ENCODE measurements at places on chromosomes 7 and 10. TPM values are rescaled to one million over a fixed set of nuclear protein-coding genes. Genes with fewer than 3 reads are reported as not detected.

The NUTM2E gene
- total RNA-seq: not detected

The CRHR2 gene
- 1.1 TPM for total RNA-seq

The TWIST1 gene
- 8.6 TPM for total RNA-seq

The RAB19 gene
- total RNA-seq: 0.92 TPM

The CFAP70 gene
- 4.3 TPM for total RNA-seq

- H3K4me3 ChIP-seq: no peak overlapping the region
- peak; percentile 57 for DNase-seq
- no peaks in the 10 kb centered on the region for H3K27me3 ChIP-seq
- peaks cover 12% of the 10 kb centered on the region for H3K4me1 ChIP-seq
- H3K27ac ChIP-seq: no peak overlapping the region
These were observed 14.7 kb downstream of the MMRN2 start for GRCh38 chr10:86942441-86943315.

DNA sequence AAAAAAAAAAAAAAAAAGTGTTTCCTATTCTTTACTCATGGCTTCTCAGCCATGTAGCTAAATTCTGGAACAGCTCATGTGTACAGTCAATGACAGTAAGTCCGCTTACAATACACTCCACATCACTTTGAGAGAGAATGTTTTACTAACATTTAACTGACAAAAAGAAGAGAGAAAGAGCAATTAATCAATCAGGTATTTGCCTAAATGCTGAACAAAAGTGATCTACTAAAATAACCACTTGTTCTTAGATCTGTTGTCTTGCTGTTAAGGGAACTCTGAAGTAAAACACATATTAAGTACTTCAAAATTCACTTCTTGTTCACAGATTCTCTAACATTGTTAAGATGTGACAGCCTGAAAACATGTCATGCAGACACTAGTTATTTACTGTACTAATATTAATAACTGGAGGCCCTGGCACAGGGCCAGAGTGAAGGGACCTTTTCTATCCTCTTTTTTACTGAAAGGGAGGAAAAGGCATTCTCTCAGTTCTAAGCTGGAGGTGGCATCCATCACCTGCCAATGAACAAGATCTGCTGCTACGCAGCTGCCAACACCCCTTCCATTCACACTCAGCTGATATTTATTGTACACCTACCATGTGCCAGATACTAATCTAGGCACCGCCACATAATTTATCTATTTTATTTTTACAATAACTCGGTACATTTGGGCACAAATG, 72.6 kb downstream of the AHR start:
- H3K36me3 ChIP-seq: no peaks in the 10 kb centered on the region
- H3K27ac ChIP-seq: no peak overlapping the region
- peaks cover 21% of the 10 kb centered on the region for H3K4me1 ChIP-seq
- DNase-seq: peak; percentile 30
- no peak overlapping the region for H3K4me3 ChIP-seq

- H3K4me1 ChIP-seq: peaks cover 2% of the 10 kb centered on the region
- no peak overlapping the region for H3K27ac ChIP-seq
- DNase-seq: no peak
- H3K27me3 ChIP-seq: no peaks in the 10 kb centered on the region
- no peaks in the 10 kb centered on the region for H3K36me3 ChIP-seq
These were observed 31.7 kb downstream of the SYPL1 start for GRCh38 chr7:106080300-106080987.

DNA sequence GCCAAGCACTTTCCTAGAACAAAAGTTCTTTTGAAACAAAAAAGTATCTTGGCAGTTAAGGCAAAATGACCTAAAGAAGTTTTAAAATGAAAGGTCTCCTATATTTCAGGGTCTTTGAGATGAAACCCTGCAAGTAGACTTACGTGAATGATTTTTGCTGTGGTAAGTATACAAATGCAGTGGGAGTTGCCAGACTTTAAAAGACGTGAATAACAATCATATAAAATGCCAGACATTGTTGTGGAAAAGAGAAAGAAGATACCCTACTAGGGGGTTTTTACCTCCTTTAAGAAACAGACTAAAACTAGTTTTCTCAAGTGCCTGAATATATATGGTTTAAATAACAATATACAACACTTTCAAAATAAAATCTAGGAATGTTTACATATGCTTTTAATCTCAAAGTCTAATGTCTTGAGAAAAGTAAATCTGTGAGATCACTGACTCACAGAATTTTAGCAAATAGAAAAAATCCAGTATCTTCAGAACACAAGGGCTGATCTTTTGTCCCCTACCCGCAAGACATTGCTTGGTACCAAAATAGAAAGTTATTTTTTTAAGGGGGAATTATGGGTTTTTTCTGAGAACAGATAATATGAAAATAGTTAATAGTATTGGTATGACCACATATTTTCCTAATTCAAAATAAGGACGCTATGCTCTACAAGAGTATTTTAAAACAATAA, 29.5 kb downstream of the LRRC17 start:
- H3K27ac ChIP-seq: peak overlapping the region; percentile 52
- DNase-seq: no peak
- H3K27me3 ChIP-seq: no peaks in the 10 kb centered on the region
- H3K4me1 ChIP-seq: peaks cover 13% of the 10 kb centered on the region
- H3K36me3 ChIP-seq: no peaks in the 10 kb centered on the region

DNA sequence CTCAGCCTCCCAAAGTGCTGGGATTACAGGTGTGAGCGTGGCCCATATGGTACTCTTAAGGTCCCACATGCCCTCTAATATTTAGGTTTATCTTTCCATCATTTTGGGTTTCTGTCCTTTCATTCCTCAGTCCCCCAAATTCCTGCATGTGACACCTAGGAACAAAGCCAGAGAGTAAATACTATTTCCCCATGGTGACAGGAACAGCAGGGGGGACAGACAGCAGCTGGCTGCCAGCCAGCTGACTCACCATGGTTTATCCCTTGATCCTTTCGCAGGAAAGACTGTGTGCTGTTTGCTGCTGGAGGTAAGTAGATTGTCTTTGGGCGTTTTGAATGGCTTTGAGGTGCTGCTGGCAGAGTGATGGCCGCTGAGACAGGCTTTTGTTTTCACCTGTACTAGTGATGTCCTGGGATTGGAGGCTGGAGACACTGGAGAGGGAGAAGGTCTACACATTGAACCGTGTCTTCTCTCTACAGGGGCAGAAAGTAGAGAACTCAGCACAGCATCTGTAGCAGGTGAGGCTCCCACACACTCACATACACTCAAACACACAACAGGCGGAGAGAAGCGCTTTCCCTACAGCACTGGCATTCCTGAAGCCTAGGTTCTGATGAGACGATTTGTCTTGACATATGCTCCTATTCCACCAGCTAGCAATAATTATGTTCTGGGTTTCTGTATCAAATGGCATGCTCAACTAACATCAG, 83.7 kb upstream of the EFCAB10 start:
- no peaks in the 10 kb centered on the region for H3K27me3 ChIP-seq
- H3K4me3 ChIP-seq: no peak overlapping the region
- H3K27ac ChIP-seq: no peak overlapping the region
- H3K36me3 ChIP-seq: no peaks in the 10 kb centered on the region
- no peak for DNase-seq

GRCh38 chr7:10875080-10875479, 98.6 kb upstream of the PHF14 start:
- H3K27ac ChIP-seq: no peak overlapping the region
- no peaks in the 10 kb centered on the region for H3K36me3 ChIP-seq
- H3K4me1 ChIP-seq: no peaks in the 10 kb centered on the region
- no peaks in the 10 kb centered on the region for H3K27me3 ChIP-seq
- DNase-seq: no peak

GRCh38 chr7:25148772-25149575, 23.9 kb upstream of the CYCS start:
- no peak overlapping the region for H3K4me3 ChIP-seq
- no peaks in the 10 kb centered on the region for H3K4me1 ChIP-seq
- no peaks in the 10 kb centered on the region for H3K36me3 ChIP-seq
- no peaks in the 10 kb centered on the region for H3K27me3 ChIP-seq

DNA sequence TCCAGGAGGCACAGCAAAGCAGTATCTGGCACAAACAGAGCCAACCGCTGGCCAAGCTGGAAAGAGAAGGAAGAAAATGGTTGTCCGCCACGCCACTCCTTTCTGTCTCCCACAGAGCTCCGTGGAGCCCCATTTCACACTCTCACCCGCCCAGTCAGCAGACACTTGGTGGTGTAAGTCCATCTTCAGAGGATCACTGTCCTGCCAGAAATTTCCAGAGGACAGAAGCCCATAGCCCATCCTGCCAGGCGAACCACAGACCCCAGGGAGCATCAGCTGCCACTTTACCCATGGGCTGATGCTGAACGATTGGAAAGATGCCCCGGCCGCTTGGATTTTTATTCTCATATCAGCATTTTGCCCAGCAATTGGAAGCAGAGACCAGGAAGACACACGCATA, 144.7 kb upstream of the LYZL2 start:
- H3K4me3 ChIP-seq: no peak overlapping the region
- no peaks in the 10 kb centered on the region for H3K27me3 ChIP-seq

GRCh38 chr10:11035301-11035991, 17.8 kb downstream of the CELF2 start:
- H3K27ac ChIP-seq: no peak overlapping the region
- no peak for DNase-seq
- peaks cover 3% of the 10 kb centered on the region for H3K4me1 ChIP-seq
- no peaks in the 10 kb centered on the region for H3K27me3 ChIP-seq

GRCh38 chr7:129702761-129703338, 91.3 kb downstream of the NRF1 start:
- H3K4me1 ChIP-seq: no peaks in the 10 kb centered on the region
- no peak for DNase-seq
- H3K27ac ChIP-seq: no peak overlapping the region
- H3K4me3 ChIP-seq: no peak overlapping the region
- H3K27me3 ChIP-seq: no peaks in the 10 kb centered on the region
- H3K36me3 ChIP-seq: no peaks in the 10 kb centered on the region

GRCh38 chr10:49178489-49179471, 9.4 kb downstream of the TMEM273 start:
- no peak for DNase-seq
- no peak overlapping the region for H3K27ac ChIP-seq
- H3K36me3 ChIP-seq: no peaks in the 10 kb centered on the region
- no peaks in the 10 kb centered on the region for H3K27me3 ChIP-seq
- H3K4me3 ChIP-seq: no peak overlapping the region

DNA sequence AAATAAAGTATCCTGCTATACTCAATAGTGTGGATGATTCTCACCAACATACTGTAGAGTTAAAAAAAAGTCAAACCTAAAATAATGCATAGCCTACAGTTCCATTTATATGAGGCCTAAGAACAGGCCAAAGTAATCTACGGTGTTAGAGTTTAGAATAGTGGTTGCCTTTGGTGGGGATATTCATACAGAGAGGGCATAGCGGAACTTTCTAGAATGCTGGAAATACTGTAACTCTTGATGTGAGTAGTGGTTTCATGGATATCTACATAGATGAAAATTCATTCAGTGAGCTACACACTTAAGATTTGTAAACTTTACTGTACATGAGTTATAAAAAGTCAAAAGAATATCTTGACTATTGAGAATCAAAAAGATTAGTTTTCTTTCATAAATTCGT, 349.9 kb upstream of the NFE2L3 start:
- no peaks in the 10 kb centered on the region for H3K4me1 ChIP-seq
- no peak for DNase-seq
- H3K4me3 ChIP-seq: no peak overlapping the region
- no peaks in the 10 kb centered on the region for H3K36me3 ChIP-seq

GRCh38 chr7:101238226-101239182, 902 bp upstream of the CLDN15 start:
- H3K4me1 ChIP-seq: no peaks in the 10 kb centered on the region
- H3K27me3 ChIP-seq: no peaks in the 10 kb centered on the region
- no peak for DNase-seq

DNA sequence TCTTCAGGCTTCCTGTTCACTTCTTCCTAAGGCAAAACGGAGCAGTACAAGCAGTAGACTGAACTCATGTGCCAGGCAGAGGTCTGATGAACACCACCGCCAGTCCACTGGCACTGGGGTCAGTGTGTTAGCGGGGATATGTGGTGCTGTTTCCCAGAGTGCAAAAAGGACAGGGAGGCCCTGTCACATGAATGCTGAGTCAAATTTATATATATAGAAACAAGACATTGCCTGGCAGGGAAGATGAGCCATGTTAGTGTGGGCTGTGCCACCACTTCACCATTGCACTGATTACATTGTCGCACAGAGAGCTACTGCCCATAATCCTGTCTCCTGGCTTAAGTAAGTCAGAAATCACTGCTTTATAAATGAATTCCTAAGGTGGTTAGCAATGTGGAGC, 122.2 kb upstream of the AMPH start:
- DNase-seq: no peak
- no peak overlapping the region for H3K27ac ChIP-seq
- peaks cover 7% of the 10 kb centered on the region for H3K4me1 ChIP-seq

DNA sequence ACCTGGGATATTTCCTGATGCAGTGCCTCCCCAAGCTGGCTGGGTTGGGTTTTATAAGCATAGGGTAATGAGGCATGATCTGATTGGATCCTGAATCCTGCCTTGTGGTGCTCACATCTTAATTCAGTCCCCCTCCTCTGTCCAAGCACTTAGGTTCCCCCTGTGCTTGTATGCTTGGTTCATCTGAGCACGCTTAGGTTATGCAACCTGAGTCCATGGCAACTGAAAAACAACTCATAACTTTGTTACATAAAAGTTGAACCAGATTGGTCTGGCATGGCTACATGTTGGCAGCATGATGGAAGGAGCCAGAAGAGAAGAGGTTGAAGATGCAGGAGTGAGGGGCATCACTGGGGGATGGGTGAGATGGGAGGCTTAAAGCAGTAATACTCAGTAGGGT, 57.3 kb upstream of the OSBPL3 start:
- no peak overlapping the region for H3K4me3 ChIP-seq
- no peaks in the 10 kb centered on the region for H3K27me3 ChIP-seq
- DNase-seq: no peak
- no peaks in the 10 kb centered on the region for H3K4me1 ChIP-seq
- no peaks in the 10 kb centered on the region for H3K36me3 ChIP-seq

GRCh38 chr7:144513334-144513733, 109.8 kb upstream of the NOBOX start:
- H3K4me1 ChIP-seq: no peaks in the 10 kb centered on the region
- no peak overlapping the region for H3K4me3 ChIP-seq
- no peak for DNase-seq

GRCh38 chr10:88318803-88319202, 264.3 kb downstream of the RNLS start:
- H3K27me3 ChIP-seq: no peaks in the 10 kb centered on the region
- no peak overlapping the region for H3K27ac ChIP-seq
- H3K36me3 ChIP-seq: no peaks in the 10 kb centered on the region
- no peaks in the 10 kb centered on the region for H3K4me1 ChIP-seq

DNA sequence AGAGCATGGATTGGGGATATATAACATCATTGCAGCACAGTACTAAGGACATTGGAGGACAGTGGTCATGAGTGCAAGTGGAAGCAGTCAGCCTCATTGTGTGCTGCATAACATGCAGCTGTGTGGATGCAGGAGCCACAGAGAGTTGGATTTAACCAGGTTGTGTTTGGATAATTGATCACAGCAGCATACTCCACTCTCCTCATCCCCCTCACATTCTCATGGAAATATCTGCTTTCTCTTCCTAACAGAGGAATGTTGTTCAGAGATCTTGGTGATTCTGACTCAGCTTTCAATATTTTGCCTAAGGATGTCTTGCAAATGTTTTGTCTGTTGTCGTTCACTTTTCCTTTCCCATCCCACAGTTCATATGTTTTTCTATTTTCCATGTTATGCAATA, 31.8 kb upstream of the LSM8 start:
- DNase-seq: no peak
- no peak overlapping the region for H3K4me3 ChIP-seq
- no peaks in the 10 kb centered on the region for H3K4me1 ChIP-seq
- no peaks in the 10 kb centered on the region for H3K36me3 ChIP-seq
- H3K27me3 ChIP-seq: no peaks in the 10 kb centered on the region
